Fibroblast of lung (primary cell): ENCODE measurements at places on chromosomes 12 and 14. TPM values are rescaled to one million over a fixed set of nuclear protein-coding genes. Genes with fewer than 3 reads are reported as not detected.

DNA sequence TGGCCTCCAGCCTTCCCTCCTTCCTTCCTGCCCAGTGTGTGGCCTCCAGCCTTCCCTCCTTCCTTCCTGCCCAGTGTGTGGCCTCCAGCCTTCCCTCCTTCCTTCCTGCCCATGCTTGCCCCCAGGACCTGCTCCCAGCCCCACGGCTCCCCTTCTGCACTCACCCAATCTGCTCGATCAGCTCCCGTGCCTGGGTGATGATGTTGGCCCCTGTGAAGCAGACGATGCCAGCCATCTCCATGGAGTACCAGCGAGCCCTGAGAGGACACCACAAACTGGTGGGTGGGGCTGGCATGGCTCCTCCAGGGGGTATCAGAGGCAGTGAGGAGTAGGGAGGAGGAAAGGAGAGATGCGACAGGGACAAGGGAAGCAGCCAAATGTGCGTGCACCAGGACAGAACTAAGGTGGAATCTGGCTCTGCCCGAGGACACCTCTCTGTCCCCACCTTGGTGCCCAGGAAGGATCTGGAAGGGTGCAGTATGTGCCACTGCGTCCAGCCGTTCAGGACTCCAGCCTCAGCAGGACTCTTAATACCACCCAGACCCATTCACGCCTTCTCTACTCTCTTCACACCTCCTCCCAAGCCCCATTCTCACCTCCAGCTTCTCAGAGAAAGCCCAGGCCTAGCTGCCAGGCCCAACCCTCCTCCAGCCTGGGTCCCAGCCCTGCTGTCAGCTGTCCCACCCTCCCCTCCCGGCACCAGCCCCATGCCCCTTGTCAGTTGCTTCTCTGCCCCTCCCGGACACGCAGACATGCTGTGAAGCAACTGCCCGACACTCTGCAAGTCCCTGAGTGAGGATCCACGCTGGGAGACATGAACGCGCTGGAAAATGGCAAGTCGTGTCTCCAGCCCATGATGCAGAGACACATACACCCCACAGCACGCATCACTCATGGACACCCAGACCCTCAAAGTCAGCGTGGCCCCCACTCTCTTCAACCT, 22.7 kb downstream of the POLE start:
- H3K4me1 ChIP-seq, result no peaks in the 10 kb centered on the region
- no peaks in the 10 kb centered on the region for H3K27me3 ChIP-seq
- H3K4me3 ChIP-seq, result no peak overlapping the region
- H3K27ac ChIP-seq, result no peak overlapping the region
- peaks cover 23% of the 10 kb centered on the region for H3K36me3 ChIP-seq

DNA sequence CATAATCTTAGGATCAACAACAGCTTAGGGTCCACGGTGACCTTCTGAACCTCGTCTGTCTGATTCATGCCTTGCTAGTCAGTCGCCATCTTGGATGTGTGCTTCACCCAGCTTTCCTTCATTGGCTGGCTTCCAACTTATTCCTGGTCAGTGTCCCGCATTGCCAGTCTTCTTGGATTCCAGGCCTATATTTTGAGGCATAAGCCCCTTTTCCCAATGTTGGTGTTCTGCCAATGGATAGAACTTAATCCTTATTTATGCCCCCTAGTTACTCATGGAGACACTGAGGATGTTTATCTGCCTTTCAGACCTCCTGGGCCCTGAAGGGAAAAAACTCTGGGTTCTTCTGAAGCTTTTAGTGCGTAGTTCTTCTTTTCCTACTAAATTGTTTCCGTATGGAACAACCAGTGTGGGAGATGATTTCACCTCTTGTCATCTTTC, 5.8 kb downstream of the JDP2 start:
- no peaks in the 10 kb centered on the region for H3K27me3 ChIP-seq
- H3K36me3 ChIP-seq, result peaks cover 12% of the 10 kb centered on the region
- no peak for DNase-seq

Gene GYS2
- not detected in 2 replicates for total RNA-seq

GRCh38 chr14:37592482-37593408, 2.3 kb downstream of the FOXA1 start:
- H3K27me3 ChIP-seq, result peaks cover 79% of the 10 kb centered on the region
- no peak overlapping the region for H3K27ac ChIP-seq
- no peak overlapping the region for H3K4me3 ChIP-seq
- no peak for DNase-seq

Gene C12orf56
- 0.77 and 1.5 TPM in 2 replicates for total RNA-seq

Gene IKZF4
- total RNA-seq, result 0.51 and 2.0 TPM in 2 replicates

Gene CPNE6
- total RNA-seq, result not detected in 2 replicates

DNA sequence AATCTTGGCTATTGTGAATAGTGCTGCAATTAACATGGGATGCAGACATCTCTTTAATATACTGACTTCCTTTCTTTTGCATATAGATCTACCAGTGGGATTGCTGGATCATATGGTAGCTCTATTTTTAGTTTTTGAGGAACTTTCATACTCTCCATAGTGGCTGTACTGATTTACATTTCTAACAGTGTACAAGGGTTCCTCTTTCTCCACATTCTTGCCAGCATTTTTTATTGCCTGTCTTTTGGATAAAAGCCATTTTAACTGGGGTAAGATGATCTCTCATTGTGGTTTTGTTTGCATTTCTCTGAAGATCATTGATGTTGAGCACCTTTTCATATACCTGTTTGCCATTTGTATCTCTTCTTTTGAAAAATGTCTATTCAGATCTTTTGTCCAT, 8.4 kb downstream of the AMDHD1 start:
- H3K4me1 ChIP-seq, result no peaks in the 10 kb centered on the region
- no peak for DNase-seq
- H3K27me3 ChIP-seq, result peaks cover 13% of the 10 kb centered on the region
- no peaks in the 10 kb centered on the region for H3K36me3 ChIP-seq
- no peak overlapping the region for H3K27ac ChIP-seq
- no peak overlapping the region for H3K4me3 ChIP-seq

DNA sequence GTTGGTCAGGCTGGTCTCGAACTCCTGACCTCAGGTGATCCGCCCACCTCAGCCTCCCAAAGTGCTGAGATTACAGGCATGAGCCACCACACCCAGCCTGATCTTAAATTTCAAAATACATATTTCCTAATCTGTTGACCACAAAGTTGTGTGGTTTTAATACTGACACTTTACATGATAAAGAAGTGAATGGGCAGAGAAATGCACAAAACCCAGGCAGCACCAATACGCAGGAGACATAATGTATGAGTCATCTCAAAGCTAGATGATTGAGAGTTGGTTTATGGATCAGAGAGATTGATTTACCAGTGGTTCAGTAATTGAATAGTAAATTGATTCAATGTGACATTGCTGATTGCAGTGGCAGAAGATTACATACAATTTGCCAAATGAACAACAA, 19.2 kb upstream of the PPP2R5E start:
- H3K4me3 ChIP-seq, result no peak overlapping the region
- no peak for DNase-seq
- H3K27ac ChIP-seq, result no peak overlapping the region

GRCh38 chr14:44829021-44829420, 132.7 kb downstream of the KLHL28 start:
- H3K4me3 ChIP-seq, result no peak overlapping the region
- no peaks in the 10 kb centered on the region for H3K4me1 ChIP-seq
- no peaks in the 10 kb centered on the region for H3K36me3 ChIP-seq

Gene TAS2R9
- 0.17 TPM in 1 of 2 replicates, not detected in the other for total RNA-seq

Gene FOXA1
- total RNA-seq, result under 0.01 TPM in 2 replicates

Gene B4GALNT1
- 0.51 and 2.3 TPM in 2 replicates for total RNA-seq

Gene SMCO2
- total RNA-seq, result 0.26 TPM in 1 of 2 replicates, not detected in the other

DNA sequence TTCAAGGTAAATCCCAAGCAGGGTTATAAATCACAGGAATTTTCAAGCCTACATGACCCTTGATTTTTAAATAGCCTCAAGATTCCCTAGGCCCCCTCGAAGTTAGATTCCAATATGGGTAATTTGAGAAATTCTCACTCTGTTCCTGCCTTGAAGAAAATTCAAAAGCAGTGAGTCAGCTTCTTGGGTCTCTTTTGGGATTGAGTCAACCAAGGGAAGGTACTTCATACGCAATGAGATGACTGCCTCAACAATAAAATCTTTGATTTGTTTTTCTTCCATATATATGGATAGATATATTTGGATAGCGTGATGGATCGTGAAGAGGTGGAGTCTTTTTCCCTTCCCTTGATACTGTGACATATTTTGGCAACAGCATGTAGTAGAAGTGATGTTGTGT, 180.4 kb upstream of the ATP2B1 start:
- no peak overlapping the region for H3K4me3 ChIP-seq
- peak; percentile 66 for DNase-seq
- H3K36me3 ChIP-seq, result no peaks in the 10 kb centered on the region
- no peak overlapping the region for H3K27ac ChIP-seq
- H3K4me1 ChIP-seq, result peaks cover 3% of the 10 kb centered on the region

GRCh38 chr14:59202031-59202430, 13.6 kb downstream of the DAAM1 start:
- no peaks in the 10 kb centered on the region for H3K4me1 ChIP-seq
- no peak for DNase-seq
- H3K36me3 ChIP-seq, result no peaks in the 10 kb centered on the region
- no peak overlapping the region for H3K4me3 ChIP-seq

DNA sequence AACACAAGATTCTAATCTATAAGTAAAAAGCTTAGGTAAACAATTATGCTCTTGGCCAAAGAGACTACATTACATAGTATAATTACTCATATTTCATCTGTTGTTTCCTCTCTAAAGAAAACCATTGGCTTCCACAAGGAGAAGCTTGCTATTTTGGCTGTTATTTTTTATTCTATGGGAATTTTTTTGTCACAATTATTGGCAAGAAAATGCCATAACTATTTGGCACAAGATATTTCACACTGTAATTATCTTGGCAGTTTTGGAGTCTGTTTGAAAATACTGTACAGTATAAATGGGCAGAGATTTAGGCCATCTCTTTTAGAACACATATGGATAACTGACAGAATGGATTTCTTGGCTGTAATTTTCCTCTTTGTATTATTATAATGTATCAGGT, 51.2 kb downstream of the KCNH5 start:
- H3K4me3 ChIP-seq, result no peak overlapping the region
- H3K27me3 ChIP-seq, result no peaks in the 10 kb centered on the region
- H3K27ac ChIP-seq, result no peak overlapping the region
- H3K36me3 ChIP-seq, result no peaks in the 10 kb centered on the region
- H3K4me1 ChIP-seq, result no peaks in the 10 kb centered on the region

GRCh38 chr12:50825372-50825838, 17.3 kb upstream of the TMPRSS12 start:
- H3K27me3 ChIP-seq, result no peaks in the 10 kb centered on the region
- H3K36me3 ChIP-seq, result peaks cover 1% of the 10 kb centered on the region
- DNase-seq, result peak; percentile 68
- H3K4me1 ChIP-seq, result no peaks in the 10 kb centered on the region
- no peak overlapping the region for H3K4me3 ChIP-seq

Gene DACT1
- 10.2 and 22.6 TPM in 2 replicates for total RNA-seq

DNA sequence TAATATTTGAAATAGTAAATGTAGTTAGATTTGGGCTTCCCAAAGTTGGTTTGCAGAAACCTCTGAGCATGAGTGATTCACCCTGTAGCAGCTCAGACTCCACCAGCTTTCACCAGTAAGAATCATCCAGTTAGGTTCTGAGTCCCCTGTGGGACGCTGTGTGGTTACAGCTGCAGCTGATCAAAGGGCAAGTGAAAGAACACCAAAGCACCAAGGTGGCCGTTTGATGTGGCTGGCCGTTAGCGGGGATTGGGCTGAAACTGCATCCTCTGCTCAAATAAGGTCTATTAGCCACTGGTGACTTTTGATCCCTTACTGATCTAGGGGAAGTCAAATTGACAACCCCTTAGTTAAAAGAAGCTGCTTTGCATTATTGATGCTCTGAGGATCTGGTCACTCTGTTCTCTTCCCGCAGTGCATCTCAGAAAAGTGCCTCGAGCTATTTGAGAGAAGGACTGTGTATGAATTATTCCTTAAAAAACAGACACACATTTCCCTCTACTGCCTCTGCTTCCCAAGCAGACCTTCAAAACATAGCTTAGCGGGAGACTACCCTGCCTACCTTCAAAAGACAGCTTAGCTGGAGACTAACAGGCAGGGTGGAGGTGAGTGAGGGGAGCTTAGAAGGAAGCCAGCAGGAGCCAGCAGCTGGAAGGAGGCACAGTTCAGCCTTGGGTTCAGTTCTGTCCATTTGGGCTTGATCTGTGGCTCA, 3.7 kb downstream of the ABHD12B start:
- no peak overlapping the region for H3K27ac ChIP-seq
- no peaks in the 10 kb centered on the region for H3K36me3 ChIP-seq
- no peak for DNase-seq
- H3K4me3 ChIP-seq, result no peak overlapping the region

DNA sequence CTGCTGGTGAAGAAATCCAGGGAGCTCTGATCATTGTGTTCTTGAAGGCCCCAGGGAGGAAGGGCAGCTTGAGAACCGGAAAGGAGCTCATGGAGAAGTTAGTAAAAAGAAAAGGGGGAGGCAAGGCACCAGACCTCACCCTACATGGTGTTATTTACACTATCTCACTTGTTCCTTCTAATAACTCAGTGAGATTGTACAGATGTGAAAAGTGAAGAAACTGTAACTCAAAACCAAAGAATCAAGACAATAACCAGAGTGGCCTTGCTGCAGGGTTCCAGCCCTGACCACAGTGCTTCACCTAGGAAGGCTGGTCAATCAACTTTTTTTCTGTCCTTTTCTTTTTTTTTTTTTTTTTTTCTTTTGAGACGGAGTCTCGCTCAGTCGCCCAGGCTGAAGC, 353.6 kb downstream of the TMTC2 start:
- H3K27me3 ChIP-seq, result no peaks in the 10 kb centered on the region
- DNase-seq, result no peak
- H3K4me1 ChIP-seq, result no peaks in the 10 kb centered on the region

DNA sequence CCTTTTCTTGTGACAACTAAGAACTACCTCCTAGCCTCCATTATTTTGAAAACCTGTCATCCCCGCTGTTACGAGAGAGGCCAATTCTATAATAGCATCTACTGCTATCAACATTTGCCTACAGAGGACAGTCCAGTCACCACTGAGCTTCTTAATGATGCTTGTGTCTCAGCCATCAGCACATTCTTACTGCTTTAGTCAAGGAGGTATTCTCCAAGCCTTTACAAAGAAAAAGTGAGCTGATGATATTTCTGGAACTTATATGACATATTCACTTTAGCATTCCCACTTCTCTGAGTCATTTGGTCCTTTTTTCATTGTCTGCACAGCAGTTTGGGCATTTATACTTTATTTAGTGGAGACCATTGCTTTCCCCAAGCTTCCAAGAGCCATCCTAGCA, 497.7 kb upstream of the RPL10L start:
- no peaks in the 10 kb centered on the region for H3K36me3 ChIP-seq
- no peak overlapping the region for H3K27ac ChIP-seq
- peak; percentile 84 for DNase-seq
- no peaks in the 10 kb centered on the region for H3K27me3 ChIP-seq
- H3K4me3 ChIP-seq, result no peak overlapping the region
- H3K4me1 ChIP-seq, result no peaks in the 10 kb centered on the region

Gene CELA1
- not detected in 2 replicates for total RNA-seq

- DNase-seq, result no peak
- H3K36me3 ChIP-seq, result no peaks in the 10 kb centered on the region
- no peak overlapping the region for H3K27ac ChIP-seq
- no peaks in the 10 kb centered on the region for H3K27me3 ChIP-seq
- H3K4me3 ChIP-seq, result no peak overlapping the region
These were observed 271.6 kb upstream of the RTL1 start for GRCh38 chr14:101174980-101175606.
